ENCODE measurements at places on chromosomes 11 and 22. TPM values are rescaled to one million over a fixed set of nuclear protein-coding genes. Genes with fewer than 3 reads are reported as not detected.
A peak's percentile ranks its signal among the peaks of the same experiment; 100 is the strongest.

GRCh38 chr11:134231958-134232659 lies 7.6 kb downstream of the VPS26B start:
- DNase-seq: no peak

DNA sequence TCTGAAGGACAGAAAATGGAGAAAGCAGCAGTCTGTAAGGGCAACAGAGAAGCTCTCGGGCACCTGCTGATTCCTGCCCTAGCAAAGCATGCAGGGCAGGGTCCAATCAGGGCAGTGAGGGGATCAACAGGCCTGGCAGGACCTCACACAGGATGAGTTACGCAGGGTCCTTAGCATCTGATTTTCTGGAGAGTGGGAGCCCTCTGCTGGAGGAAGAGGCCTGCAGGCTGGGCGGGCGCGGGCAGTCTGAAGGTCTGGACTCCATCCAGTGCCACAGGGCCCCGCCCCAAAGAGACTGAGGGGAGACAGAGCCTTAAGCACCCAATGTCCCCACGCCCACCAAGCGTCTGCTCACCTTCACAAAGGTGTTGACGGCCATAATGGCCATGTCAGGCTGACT lies 28.9 kb downstream of the AP1B1 start:
- peak; percentile 24 for DNase-seq

DNA sequence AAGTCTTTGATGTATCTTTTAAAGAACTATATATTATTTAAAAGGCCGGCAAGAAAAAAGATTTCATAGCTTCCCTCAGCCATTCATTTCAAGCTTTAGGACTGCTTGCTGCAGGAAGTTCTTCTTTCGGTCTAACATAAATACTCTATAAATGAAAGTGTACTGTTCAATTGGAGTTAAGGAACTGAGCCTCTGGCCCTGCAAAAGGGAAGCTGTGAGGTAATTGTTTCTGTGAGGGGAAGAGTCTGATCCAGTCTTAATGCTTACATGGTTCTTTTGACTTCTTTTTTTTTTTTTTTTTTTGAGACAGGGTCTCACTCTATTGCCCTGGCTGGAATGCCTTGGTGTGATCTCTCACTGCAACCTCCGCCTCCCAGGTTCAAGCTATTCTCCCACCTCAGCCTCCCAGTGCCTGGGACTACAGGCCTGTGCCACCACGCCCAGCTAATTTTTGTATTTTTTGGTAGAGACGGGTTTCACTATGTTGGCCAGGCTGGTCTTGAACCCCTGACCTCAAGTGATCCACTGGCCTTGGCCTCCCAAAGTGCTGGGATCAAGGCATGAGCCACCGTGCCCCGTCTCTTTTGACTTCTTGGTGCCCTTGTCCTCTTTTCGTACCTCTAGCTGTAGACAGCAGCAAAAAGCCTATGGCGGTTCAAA lies 4.7 kb upstream of the TRIM29 start:
- no peak for DNase-seq

DNA sequence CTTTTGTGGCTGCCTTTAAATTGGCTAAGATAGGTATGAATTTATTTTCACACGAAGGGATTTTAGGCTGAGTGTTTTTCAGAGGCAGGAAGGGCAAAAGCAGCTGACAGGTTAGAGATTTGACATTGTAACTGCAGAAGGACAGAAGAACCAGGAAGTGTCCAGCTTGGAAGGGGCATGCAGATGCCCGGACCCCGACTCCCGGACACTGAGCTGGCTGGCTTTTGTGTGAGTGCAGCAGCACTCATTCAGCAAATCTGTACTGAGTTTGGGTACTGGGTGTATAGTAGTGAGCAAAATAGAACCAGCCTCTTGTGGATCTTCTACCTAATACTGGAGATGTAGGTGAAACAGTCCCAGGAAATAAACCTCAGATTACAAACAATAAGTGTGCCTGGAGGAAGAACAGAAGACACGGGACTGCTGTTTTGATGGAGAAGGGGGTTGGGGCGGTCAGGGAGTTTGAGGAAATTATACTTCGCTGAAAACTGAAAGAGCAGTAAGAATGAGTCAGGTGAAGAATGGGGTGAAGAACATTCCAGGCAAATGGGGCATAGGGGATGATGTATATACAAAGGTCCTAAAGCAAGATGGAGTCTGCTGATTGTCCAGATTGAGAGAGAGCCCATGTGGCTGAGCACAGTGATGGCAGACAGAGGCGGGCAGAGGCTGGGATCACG lies 64.6 kb downstream of the PPFIBP2 start:
- DNase-seq: peak; percentile 67

DNA sequence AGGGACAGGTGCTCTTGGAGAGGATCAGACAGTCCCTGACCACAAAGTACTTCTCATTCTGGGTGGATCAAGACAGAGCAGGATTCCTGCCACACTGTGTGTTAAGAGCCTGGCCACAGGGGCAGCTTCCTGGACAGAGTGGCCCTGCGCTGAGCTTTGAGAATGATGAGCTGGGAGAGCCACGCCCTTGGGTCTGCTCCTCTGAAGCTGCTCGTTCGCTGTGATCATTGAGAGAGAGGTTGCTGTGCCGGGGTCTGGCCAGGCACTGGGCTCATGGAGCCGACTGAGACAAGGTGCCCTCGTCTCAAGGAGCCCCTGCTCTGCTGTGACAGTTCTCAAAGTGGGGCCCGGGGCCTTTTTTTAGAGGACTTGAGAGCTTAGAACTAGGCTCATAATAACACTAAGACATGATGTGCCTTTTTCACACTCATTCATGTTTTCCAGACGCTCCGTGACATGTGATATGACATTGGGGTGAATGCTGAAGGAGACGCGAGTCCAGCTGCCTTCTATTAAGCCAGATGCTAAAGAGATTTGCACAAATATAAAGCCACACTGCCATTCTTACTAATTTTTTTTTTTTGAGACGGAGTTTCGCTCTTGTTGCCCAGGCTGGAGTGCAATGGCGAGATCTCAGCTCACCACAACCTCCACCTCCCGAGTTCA lies 1.6 kb upstream of the MFRP start:
- no peak for DNase-seq

DNA sequence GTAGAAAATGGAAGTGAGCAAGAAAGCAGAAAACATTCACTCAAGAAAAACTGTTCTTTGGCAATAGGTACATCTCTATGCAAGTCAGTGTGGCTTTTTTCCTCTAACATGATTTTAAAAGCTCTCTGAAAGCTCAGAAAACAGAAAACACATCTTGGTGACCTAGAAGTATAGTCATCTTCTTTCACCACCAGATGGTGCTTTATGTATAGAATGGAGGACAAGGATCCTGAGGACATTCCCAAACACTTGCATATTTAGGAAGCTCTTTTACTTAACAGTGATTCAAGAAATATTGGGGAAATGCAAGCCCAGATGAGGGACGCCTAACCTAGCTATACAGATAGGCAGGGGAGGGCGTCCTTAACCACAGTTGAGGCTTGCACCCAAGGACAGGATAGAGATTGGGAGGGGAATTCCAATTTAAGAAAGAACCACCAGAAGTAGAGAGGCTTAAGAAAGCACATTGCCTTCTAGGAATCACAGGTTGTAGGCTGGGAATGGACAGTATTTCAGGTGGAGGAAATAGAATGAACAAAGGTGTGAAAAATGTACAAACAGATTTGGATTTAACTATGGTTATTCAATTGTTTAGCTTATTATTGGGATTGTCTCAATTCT lies 13.8 kb upstream of the CCDC81 start:
- no peak for DNase-seq

Gene RFPL2
- total RNA-seq: not detected

Gene APOBEC3F
- total RNA-seq: 29.6 TPM

Gene RBFOX2
- 81.7 TPM for total RNA-seq

GRCh38 chr11:27524155-27524554 lies 17.6 kb upstream of the LIN7C start:
- DNase-seq: no peak
